Posterior cingulate gyrus (tissue), 11 donors: ENCODE measurements at places on chromosomes 12 and 14.

- no peak for DNase-seq
Observed at GRCh38 chr12:68796399-68796798, 11.6 kb upstream of the MDM2 start.

- DNase-seq: no peak
Observed at GRCh38 chr14:55339770-55340169, 68.5 kb downstream of the FBXO34 start.

- DNase-seq: no peak
Observed at GRCh38 chr14:65354715-65355114, 57.8 kb upstream of the FUT8 start.

DNA sequence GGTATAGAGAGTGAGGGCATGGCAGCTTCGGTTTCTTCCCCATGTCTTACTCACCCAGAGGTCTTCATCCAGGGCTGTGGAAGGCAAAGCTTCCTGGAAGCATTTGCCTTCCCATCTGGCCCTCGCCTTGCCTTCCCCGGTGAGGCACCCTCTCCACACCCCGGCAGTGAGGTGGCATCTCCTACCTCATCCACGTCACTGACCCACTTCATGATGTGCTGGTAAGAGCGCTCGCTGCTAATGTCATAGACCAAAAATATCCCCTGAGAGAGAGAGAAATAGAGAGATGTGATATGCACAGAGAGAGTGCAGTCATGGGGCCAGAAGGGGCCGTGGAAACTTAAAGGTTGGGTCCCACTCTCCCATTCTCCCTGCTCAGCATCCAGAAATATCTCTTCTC lies 8.3 kb upstream of the GPX2 start:
- DNase-seq: no peak

- DNase-seq: no peak
Observed at GRCh38 chr14:61887628-61888027, 125.4 kb downstream of the SNAPC1 start.

- no peak for DNase-seq
Observed at GRCh38 chr14:62847168-62847567, 198.1 kb downstream of the KCNH5 start.

GRCh38 chr12:124210991-124211577 lies 83.8 kb upstream of the RFLNA start:
- no peak for DNase-seq

- no peak for DNase-seq
Observed at GRCh38 chr14:34012978-34013720, 62.3 kb upstream of the EGLN3 start.

DNA sequence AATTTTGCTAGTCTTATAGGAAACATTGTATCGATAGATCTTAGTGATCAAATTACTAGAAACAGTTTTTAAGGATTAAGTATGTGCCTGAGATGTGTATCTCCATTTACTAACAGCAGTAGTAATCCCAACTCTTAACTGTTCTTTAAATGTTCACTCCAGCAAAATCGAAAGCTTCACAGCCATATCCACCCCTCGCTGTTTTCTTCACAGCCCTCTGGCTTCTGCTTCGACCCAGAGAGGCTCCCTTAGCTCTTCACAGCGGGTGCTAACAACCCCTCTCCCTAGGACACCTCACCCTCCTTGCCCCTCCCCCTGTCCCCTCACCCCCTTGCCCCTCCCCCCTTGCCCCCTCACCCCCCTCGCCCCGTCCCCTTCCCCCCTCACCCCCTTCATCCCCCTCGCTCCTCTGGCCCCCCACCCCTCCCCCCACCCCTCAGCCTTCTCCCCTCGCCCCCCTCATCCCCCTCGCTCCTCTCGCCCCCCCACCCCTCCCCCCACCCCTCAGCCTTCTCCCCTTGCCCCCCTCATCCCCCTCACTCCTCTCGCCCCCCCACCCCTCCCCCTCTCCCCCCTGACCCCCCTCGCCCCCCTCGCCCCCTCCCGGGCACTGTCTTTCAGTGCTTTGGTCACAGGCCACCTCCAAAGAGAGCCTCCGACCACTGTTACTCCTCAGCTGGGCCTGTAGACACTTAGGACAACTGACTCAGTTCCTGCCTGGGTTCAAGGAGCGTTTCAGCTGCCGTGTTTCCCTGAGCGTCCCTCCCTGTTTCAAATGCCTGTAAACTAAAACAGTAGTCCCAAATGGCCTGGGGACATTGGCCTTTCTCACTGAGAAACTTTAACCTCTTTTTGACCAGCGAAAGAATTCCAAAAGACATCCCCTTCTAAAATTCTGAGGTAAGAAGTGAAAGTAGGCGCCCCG lies 46.0 kb upstream of the DYNC1H1 start:
- no peak for DNase-seq

DNA sequence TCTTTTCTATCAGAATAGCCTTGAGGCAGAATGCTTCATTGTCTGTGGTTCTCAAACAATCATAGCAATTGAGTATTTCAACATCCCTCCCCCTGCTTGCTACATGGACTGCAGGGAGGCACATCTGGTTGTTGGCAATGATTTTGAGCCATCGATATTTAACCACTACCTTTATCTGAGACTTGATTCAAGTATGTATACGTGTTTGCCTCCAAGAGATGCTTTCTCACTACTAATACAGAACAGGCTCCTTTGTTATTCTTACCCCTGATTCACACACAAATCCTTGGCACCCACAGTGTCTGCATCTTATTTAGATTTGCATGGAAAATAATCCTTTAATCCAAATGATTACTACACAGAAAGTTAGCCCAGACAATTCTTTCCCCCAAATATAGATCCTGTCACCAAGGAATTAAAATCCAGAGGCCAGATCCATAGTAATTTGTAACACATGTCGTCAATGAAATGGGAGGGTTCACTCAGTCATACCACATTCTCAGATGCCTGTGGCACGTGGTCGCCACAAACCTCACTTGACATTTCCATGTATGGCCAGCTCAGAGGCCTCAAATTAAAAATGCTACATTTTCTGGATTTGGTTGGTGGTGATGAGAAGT lies 199.3 kb downstream of the ITPR2 start:
- DNase-seq: no peak

- DNase-seq: peak; percentile 74
Observed at GRCh38 chr12:47991106-47992061, 12.9 kb downstream of the COL2A1 start.

DNA sequence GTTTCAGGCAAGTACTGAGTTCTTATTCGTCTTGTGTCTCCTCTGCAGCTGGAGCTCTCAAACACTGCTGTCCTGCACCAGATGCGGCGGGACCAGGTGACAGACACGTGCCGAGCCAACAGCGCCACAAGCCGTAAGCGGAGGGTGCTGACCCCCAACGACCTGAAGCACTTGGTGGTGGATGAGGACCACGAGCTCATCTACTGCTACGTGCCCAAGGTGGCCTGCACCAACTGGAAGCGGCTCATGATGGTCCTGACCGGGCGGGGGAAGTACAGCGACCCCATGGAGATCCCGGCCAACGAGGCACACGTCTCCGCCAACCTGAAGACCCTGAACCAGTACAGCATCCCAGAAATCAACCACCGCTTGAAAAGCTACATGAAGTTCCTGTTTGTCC lies 201.2 kb downstream of the SLC41A2 start:
- DNase-seq: no peak

DNA sequence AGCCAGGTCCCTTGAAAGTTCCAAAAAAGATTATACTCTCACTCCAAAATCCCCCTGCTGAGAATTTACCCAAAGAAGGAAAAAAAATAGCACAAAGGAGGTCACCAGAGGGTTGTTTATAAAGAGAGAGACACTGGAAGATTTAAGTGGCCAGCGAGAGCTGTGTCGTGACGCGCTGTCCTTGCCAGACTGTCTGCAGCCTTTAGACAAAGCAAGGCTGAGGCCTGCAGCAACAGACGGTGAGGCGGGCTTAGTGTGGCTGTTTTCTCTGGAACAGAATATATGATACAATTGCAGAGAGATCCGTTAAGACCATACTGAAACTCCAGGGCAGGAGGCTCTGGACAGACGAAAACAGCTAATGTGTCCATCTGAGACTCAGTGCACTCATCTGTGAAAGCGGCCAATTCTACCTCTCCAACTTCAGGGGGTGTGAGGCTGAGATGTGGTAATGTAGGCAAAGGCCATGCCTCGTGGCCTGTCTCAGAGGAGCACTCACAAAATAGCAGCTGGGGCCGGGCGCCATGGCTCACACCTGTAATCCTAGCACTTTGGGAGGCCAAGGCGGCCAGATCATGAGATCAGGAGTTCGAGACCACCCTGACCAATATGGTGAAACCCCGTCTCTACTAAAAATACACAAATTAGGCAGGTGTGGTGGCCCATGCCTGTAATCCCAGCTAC lies 36.2 kb downstream of the ANAPC7 start:
- DNase-seq: peak; percentile 62

- DNase-seq: no peak
Observed at GRCh38 chr14:100304825-100305323, 1.4 kb downstream of the SLC25A29 start.

GRCh38 chr12:77218278-77218677 lies 152.9 kb upstream of the E2F7 start:
- DNase-seq: no peak

DNA sequence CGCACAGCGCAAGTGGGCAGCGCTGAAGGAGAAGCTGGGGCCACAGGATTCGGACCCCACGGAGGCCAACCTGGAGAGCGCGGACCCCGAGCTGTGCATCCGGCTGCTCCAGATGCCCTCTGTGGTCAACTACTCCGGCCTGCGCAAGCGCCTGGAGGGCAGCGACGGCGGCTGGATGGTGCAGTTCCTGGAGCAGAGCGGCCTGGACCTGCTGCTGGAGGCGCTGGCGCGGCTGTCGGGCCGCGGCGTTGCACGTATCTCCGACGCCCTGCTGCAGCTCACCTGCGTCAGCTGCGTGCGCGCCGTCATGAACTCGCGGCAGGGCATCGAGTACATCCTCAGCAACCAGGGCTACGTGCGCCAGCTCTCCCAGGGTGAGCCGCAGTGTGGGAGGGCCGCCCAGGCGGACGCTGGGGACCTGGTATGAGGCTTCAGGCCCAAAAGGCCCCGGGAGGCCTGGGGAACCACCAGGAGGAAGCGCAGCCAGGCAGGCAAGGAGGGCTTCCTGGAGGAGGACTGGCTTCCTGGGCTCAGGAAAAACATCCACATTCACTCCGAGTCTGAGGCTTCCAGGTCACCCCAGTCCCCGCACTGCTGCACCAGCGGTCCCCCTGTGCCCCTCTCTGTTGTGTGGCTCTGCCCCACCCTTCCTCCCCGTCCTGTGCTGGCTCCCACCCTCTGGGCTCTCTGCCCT lies 12.1 kb downstream of the INF2 start:
- DNase-seq: no peak

GRCh38 chr14:82190742-82191141 lies 657.1 kb upstream of the SEL1L start:
- no peak for DNase-seq

GRCh38 chr12:50551866-50552265 lies 47.1 kb downstream of the DIP2B start:
- DNase-seq: no peak

- peak; percentile 63 for DNase-seq
Observed at GRCh38 chr12:123150744-123151456, at the start of gene PITPNM2. Gene PITPNM2 (minus strand): TSS chr12:123151090. CDS start chr12:123034590, 116,500 bp downstream.

DNA sequence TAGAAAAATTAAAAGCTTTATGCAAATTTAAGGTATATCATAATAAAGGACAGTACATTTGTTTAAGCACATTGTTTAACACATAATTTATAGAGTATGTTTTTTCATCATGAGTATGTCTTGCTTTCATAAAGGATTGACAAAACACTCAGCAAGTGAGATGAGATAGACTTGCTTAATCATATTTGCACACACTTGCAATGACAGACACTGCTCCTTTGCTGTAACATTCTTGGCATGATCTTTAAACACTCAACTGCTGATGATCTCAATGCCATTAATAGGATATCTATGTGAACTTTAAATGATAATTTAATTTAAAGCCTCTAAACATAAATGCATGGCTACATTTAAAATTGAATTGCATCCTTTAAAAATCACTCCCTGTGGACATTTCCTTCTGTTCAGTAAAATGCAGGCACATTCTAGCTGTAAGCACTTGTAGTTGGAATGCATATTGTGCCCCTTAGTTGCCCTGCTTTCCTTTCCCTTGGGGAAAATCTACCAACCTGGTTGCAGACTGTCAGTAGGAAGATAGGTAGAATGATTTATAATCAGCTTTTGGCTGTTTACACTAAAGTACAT lies 979.0 kb downstream of the TMTC2 start:
- DNase-seq: no peak

DNA sequence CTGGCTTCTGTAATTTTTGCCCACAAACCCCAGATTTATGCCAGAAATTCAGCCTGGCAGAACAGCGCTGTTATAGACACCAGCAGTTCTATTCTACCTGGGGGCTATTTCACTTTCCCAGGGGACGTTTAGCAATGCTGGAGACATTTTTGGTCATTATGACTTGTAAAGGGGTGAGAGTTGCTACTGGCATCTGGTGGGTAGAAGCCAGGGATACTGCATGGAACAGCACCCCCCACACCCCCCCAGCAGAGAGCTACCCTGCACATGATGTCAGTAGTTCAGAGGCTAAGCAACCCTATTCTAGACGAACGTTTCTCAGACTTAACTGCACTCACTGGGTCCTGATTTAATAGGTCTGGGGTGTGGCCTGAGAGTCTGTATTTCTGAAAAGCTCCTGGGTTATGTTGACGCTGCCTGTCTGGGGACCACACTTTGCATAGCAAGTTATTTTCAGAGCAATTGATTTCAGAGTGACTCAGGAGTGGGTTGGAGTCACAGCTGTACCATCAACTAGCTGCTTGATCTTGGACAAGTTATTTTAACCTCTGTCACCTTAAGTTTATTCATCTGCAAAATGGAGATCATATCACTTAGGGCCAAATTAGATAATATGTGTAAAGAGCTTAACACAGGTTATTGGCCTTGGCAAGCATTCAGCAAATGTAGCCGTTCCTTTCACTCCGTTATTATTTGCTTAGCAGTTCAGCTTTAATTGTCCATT lies 48.5 kb downstream of the CHST11 start:
- DNase-seq: no peak

GRCh38 chr14:61516118-61516743 lies 179.1 kb upstream of the HIF1A start:
- DNase-seq: no peak

DNA sequence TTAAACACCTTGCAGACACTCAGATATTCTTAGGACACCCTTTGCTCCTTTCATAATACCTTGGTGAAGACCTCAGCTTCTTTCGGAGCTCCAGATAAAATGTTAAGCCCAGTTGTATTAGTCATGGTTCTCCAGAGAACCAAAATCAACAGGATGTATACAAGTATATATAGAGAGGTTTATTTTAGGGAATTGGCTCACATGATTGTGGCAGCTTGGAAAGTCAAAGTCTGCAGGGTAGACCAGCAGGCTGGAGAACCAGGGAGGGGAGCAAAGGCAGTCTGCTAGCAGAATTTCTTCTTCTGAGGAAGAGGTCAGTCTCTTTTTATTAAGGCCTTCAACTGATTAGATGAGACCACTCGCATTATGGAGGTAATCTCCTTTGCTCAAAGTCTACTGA lies 6.9 kb upstream of the IGF1 start:
- no peak for DNase-seq

DNA sequence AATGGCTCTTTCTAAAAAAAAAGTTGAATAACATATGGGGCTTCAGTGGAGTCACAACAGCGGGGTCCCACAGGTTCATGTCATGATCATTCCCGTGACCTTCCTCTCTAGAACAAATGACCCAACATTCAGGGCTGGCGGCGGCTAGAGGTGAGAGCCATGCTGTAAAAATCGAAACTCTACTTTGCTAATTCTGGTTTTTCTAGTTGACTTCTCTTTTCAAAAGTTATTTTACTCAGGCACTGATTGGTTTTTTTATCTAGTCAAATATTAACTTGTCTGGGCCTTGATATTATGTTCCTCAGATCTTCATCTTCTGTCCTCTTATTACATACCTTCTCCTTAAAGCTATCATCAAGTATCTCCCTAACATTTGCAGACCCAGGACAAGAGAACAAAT lies 402.9 kb upstream of the SOX5 start:
- DNase-seq: no peak
